Activated CD8-positive, alpha-beta memory T cell treated with anti-CD3 and anti-CD28 coated beads, Interleukin-2, amount 50 U/mL, for 48 hours (primary cell): ENCODE measurements at places on chromosomes 7 and 10.

GRCh38 chr7:84042110-84042539 lies 152.5 kb downstream of the SEMA3A start:
- DNase-seq: no peak

DNA sequence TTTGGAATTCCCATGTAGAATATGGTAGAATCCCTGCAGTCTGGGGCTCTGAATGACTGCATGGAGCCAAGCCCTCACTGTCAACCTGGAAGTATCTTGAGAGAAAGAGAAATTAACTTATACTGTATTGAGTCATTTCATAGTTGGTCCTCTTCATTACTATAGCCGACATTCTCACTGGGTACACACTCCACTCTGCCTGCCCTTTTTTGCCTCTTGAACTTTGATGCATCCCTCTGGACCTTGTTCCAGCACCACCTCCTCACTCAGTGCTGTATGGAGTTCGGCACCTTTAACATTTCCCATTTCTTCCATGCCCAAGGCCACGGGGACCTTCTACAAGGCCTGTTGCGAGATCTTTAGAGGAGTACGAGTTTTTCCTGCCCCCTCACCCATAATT lies 4.6 kb upstream of the ARHGAP22 start:
- no peak for DNase-seq

GRCh38 chr7:2512179-2512661 lies 7.4 kb upstream of the LFNG start:
- DNase-seq: no peak

- no peak for DNase-seq
These were observed 199.0 kb upstream of the C7orf33 start for GRCh38 chr7:148391591-148391990.
